NCI-H1694 treated with DMSO at 0.1 percent for 48 hours (cell line): ENCODE measurements at places on chromosomes 1 and 21.

DNA sequence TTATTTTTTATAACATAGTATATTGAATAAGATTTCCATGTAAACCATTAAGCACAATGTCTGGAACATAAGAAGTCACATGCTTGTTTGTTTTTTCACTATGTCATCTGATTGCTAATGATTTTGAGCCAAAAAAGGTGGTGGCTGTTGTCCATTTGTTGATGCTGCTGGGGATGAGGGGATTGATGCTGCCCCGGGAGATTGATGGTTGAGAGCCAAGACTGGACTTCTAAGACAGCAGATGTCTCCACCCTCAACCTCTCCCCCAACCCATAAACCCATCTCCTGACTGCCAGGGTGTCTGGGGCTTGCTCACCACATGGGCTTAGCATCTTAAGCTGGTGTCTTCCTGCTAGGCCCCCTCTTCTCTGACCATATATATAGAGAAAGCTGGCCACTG, 35.8 kb upstream of the CD34 start:
- DNase-seq = no peak

- DNase-seq = no peak
These were observed 39.4 kb upstream of the NGF start for GRCh38 chr1:115377411-115377810.

- DNase-seq = no peak
These were observed 11.7 kb upstream of the CDK18 start for GRCh38 chr1:205492774-205493173.

DNA sequence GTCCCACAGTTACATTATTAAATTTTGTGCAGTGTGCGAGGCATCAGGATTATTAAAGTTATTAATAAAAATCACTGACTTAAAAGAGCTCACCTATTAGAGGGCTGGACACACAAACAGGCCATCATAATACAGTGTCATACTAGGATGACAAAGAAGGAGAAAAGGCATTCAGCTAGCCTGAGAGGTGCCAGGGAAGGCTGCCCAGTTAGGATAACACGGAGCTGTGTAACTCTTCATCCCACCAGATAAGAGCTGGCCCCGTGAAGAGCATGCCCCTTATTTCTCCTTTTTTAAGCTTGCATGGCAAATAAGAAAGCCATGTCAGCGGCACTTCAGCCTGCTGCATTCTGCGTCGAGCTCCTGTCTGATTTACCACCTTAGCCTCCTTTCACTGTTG, 109.5 kb downstream of the KCNK1 start:
- no peak for DNase-seq

DNA sequence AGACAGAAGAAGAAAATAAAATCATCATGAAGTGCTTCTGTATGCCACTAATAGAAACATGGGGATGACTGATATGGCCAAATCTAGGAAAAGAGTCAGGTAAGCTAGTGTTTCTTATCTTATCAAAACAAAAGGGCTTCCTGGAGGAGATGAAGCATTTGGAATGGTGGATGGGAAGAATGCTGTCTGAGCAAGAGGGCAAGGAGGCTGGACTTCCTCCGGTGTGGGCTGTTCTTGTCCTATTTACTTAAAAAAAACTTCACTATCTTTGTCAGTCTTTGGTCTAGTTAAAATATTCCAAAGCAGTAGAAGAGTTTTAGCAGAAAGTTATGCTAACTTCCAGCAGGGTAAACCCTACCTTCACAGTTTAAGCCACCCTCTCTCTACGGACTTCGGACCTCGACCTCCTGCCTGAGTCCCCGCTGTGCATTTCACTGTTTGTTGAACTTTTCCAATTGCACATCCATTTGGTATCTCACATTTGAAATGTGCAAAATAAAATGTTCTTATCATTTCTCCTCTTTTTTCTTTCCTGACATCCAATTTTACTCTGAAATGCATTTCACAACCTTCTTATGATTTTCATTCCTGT, 64.8 kb upstream of the TSPAN2 start:
- no peak for DNase-seq

DNA sequence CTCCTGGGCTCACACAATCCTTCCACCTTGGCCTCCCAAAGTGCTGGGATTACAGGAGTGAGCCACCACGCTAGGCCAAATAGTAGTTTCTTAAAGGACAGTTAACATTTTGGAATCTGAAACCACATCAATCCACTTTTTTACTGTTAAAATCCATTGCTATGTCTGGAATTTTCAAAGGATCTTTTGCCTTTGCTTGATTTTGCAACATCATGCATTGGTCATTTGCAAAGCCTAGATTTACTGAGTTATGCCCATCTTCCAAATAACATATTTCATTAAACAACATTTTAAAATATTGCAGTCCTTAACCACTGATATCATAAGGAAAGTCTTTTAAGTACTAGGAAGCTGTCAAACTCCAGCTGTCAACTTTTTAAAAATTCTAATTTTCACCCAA, 3.3 kb downstream of the POGZ start:
- no peak for DNase-seq
